HS-5 (cell line): ENCODE measurements at places on chromosomes 6 and 20.

GRCh38 chr6:109795994-109796555 lies 105.0 kb downstream of the FIG4 start:
- DNase-seq: no peak

- no peak for DNase-seq
Measured at GRCh38 chr6:144659202-144660182, 374.4 kb downstream of the UTRN start.

GRCh38 chr6:158775832-158776231 lies 43.3 kb downstream of the EZR start:
- DNase-seq: no peak

- DNase-seq: no peak
Measured at GRCh38 chr20:57397693-57398108, 6.5 kb downstream of the RBM38 start.

DNA sequence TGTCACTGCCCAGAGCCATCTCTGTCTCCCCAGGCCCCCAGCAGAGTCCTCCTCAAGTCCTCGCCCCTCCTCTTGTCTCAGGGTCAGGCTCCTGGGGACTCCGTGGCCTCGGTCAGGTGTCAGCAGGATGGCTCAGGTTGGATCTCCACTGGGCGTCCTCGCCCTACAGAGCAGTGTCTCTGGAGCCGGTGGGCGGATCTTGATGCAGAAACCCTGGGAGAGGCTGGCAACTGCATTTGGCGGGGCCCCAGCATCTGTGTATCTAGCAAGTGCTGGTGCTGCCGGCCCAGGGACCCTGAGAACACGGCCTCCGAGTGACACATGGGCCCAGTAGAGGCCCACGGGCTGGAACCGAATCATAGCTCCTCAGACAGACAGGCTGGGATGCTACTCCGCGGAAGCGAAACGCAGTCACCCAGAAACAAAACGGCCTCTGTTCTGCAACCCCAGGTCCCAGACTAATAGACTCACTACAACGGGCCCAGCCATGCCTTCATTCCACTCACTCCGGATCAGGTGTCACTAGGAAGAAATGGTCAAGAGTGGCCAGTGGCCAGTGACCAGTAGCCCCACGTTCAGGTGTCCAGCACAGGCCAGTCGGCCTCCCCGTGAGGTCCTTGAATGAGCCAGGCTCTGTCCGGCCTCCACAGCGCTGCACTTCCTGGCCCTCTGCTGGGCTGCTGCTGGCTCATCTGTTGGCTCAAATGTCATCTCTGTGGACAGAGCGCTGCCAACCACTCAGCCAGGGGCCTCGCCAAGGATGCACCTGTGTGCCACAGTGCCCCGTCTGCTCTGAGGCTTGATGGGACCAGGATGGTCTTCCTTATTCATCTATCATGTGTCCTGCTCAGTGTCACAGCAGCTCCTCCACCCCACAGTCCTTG lies 12.6 kb upstream of the FRMD1 start:
- no peak for DNase-seq
